Activated CD8-positive, alpha-beta memory T cell treated with anti-CD3 and anti-CD28 coated beads for 1 hour (primary cell): ENCODE measurements at places on chromosomes 6 and 20.
A peak's percentile ranks its signal among the peaks of the same experiment; 100 is the strongest.

DNA sequence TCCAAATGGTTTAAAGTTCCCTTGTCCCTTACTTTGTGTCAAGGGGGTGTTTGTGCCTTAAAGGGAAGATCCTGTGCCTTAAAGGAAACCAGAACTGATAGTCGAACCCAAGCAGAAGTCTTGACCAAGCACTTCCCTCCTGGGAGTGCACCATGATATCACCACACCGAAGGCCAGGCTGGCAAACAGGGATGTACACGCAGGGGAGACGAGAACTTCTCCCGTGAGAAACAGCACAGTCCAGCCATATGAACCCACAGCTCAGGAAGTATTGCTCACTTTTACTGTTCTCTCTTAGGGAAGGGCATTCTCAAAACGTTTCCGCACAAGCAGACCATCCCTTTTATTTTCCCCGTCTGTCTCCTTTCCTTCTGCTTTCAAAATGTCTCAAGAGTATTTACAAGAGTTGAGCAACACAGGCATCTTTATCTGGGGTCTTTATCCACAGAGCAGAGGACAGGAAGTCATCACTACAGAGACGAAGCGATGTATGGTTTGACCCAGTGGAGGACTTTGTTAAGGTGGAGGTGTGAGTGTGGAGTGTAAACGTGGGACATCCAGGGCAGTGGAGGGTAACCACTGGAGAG is 12.8 kb upstream of the SERPINB1 start:
- no peak for DNase-seq

GRCh38 chr6:137313928-137314855 is 95.0 kb upstream of the IFNGR1 start:
- peak; percentile 54 for DNase-seq

- DNase-seq, result no peak
Observed at GRCh38 chr6:140073456-140073855, 699.0 kb upstream of the CITED2 start.

DNA sequence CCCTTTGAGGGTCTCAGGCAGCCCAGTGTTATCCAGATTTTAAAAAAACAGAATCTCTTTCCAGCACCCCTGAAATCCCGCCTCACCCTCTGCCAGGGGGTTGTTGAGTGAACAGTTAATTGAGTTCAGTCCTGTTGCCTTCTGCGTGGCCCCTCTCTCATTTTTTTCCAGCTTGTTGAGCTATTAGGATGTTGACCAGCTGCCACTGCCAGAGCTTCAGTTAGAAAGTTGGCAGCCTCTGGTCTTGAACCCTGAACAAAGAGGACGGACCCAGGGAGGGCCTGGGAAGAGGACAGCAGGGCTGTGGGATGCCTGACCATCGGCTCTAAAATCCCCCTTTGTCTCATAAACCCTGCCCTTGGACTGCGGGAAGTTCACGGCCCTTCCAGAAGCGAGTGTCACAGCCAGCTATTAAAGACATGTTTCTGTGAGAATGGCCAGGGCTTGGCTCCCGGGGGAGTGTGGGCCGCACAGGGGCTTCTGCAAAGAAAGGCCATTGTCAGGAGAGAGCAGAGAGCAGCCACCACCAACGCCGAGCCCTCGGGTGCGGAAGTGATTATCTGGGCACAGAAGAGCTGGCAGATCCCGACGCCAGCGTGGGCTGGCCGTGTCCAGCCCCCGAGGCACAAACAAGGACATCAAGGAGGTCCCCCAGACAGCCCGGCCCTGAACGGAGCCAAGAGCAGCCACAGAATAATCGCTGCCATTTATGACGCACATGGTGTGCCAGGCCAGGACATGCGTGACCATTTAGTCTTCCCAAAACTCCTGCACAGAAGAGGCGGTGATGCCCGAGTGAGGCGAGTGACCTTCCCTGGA is 189.0 kb downstream of the ANKRD60 start:
- DNase-seq, result no peak

GRCh38 chr6:136249336-136249735 is 775 bp downstream of the MTFR2 start:
- DNase-seq, result no peak

DNA sequence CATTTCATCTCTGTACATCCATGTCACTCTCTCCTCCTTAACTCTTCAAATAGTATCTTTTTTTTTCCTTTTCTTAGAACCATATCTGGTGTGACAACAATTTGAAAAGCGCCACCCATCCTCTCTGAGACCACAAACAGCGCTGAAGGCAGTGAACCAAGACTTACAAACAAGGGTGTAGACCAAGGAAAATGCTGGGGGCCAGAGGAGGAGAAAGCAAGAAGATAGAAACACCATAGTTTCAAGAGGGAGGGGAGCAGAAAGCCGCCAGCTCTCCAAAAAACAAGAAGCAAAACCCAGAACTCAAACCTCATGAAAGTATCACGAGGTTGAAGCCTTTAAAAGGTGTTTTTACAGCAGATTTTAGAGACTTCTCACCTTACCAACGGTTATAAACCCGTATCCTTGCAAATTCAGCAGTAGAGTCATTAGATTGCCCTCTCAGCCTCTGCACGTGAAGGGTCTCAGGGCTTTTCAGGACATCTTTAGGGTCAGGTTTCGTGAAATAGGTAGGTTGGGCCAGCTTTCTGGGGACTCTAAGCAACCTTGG is 13.3 kb upstream of the RIPOR2 start:
- DNase-seq, result peak; percentile 47

DNA sequence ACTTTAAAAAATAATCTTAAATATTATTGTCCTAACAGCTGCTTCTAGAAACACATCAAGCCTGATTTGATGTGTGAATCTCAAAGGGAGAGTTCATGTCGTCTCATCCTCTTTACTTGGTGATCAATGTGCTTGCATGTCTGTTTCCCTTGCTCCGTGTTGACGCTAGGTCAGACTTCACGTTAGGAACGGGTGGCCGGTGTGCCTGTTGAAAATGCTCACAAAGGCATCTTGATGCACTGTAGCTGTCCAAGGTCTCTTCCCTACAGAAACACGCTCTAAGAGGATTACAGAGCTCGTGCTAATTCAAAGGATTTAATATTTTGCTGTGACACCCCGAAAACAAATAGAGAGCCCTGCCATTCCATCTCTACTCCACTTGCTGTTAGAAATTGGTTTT is 84.6 kb downstream of the ID4 start:
- DNase-seq, result no peak

DNA sequence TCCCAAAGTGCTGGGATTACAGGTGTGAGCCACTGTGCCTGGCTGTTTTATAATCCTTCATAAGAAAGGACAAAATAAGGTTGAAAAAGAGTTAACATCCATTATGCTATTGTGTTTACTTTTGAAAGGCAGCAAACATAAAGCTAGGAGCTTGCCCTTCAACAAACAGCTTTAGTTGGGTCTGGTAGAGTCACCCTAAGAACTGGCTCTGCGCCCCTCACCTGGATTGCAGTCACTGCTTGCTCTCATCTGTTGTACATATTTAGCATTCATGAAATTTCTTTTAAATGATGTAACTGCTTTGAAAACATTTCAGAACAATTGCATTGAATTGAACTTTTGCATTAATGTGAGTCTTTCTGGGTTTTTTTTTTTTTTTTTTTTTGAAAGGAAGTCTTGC is 38.9 kb downstream of the JARID2 start:
- DNase-seq, result no peak

DNA sequence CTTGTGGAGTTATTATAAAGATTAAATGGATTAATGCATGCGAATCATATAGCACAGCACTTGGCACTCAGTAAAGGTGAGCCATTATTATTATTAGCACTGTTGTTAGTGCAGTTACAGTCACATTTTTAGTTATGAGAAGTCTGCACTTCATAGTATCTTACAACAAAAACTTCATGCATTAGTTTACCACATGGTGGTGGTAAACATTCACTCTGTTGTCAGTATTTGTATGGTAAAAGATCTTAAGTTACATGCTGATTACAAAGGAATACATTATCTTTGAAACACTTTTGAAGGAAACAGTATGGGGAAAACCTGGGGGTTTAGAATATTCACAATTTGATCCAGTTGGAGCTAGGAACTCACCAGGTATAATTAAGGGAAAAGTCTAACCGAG is 20.8 kb downstream of the TMEM14A start:
- DNase-seq, result no peak

GRCh38 chr20:34888468-34888867 is 12.1 kb downstream of the ACSS2 start:
- no peak for DNase-seq

DNA sequence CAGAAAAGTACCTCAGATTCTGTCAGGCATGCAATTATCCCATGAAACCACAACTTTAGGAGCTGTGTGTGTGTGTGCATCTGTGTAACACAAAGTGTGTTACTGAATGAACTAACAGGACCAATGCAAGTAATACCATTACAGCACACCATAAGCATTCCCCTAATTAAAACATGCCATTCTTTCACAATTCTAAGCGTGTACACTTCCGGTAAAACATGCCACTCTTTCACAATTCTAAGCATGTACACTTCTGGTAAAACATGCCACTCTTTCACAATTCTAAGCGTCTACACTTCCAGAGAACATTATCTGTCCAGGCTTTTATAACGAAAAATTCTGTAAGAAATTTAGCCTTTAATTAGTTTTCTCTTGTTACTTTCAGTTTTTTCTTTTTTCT is 238.2 kb downstream of the GMDS start:
- DNase-seq, result no peak
